ENCODE measurements at places on chromosomes 3 and 15.

DNA sequence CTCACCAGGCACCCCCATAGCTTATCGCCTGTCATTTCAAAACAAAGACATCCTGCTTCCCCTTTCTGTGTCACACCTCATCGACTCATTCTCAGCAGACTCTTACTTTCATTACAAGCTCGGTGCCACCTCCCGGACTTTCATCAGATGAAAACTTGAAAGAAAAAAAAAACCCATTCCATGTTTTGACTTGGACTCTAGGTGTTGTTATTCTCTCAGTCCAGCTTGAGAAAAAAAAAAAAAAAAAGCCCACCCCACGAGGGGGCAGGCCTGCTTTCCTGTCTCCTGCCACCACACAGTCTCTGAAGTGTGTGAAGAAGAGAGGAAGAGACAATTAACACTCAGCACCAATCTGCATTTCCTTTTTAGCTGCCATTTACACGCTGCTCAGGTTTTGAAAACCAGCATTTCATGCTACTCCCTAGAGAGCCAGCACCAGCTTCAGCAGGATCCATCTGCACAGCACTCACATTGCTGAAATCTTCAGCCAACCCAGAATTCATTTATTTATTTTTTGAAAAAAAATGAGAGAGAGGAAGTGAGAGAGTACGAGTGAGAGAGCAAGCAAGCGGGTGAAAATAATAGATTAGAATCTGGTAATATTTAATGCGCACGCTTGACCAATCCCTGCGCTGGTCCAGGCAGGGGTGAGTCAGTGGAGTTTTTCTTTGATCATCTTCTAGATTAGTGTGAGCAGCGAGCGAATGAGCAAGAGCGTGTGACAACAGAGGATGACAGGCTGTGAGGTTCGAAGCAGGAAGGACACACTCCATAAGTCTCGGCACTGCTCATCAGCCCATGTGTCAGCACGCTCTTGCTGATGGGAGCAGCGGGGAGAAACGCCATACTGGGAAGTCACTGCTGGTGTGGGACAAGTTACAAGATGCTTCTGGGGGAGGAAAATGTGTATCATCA lies 23.5 kb downstream of the ZNF80 start:
- no peak for DNase-seq

- no peak for DNase-seq
Measured at GRCh38 chr15:87577336-87577735, 679.2 kb downstream of the NTRK3 start.

- DNase-seq = no peak
Measured at GRCh38 chr3:42351207-42351606, 59.2 kb downstream of the LYZL4 start.

- peak; percentile 34 for DNase-seq
Measured at GRCh38 chr15:68821190-68821840, 620 bp upstream of the ANP32A start.

- DNase-seq = no peak
Measured at GRCh38 chr3:134314588-134315285, 59.5 kb downstream of the AMOTL2 start.

GRCh38 chr3:39183211-39184080 lies 8.9 kb downstream of the XIRP1 start:
- DNase-seq = no peak

DNA sequence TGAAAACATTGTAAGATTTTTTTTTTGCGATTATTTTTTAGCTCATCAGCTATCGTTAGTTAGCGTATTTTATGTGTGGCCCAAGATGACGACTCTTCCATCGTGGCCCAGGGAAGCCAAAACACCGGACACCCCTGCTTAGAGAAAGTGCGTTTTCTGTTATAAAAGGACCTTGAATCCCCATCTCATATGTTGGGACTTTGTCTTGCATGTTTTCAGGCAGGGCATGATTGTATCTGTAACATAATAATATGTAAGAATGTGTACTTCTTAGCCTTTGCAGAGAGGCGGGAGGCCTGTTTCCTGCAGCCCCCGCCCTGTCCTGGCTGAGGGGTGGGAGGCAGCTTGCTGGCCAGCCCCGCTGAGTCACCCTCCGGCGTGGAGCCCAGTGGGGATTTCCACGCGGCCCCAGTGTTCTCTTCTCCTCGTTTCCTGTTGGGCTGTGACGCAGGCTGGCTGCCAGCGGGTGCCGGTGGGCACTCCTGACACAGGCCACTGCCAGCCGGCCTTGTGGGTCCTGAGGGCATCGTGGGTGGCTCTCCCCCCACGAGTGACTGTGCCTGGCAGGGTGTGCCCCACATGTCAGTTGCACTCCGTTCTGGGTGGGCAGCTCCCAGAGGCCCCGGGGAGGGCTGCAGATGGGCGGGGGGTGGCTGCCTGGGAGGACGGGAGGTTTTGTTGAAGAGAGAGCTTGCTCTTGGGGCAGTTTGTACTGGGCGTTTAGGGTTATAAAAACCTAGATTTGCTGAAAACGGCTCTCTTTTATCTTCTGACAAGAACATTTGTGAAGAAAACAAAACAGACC lies 55.6 kb downstream of the SMAD3 start:
- no peak for DNase-seq

- no peak for DNase-seq
Measured at GRCh38 chr3:58577269-58577821, at the start of gene FAM107A. TSS of gene FAM107A (minus strand) at chr3:58577391. CDS start at chr3:58569860, 7,531 bp downstream.

- no peak for DNase-seq
Measured at GRCh38 chr3:37957539-37957936, 33.0 kb upstream of the VILL start.

GRCh38 chr3:196355668-196356067 lies 17.5 kb upstream of the TM4SF19 start:
- no peak for DNase-seq

DNA sequence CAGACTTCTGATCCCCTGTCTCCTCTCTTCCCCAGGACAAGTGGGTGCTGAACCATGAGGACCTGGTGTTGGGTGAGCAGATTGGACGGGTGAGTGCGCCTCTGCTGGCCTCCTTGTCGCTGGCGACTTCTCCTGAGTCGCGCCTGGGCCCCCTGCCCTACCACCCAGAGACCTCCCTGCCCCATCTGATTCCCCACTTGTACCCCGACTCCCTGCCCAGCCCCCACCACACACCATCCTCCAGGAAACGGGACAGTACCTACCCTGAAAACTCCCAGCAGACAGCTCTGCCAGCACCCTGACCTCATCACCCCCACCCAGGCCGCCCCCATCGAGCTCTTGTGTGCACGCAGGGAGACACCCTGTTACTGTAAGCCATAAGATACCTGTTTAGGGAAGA lies 7.7 kb downstream of the FES start:
- DNase-seq = no peak

- no peak for DNase-seq
Measured at GRCh38 chr3:1442271-1442670, 349.4 kb downstream of the CNTN6 start.

DNA sequence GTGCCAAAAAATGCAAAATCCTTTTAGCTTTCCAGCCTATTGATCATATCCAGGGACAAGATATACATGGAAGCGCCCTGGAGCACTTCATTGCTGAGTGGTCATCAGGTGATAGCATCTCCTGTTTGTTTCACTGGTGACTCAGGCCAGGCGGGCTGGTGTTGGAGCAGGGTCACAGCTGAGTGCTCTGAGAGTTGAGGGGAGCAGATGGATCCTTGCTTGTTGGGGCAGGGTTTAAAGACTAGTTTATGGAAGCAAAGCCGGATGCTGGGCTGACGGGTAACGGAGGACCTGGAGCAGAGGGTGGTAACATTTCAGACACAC lies 405.0 kb upstream of the TPM1 start:
- no peak for DNase-seq

GRCh38 chr3:170602556-170602955 lies 16.7 kb upstream of the SLC7A14 start:
- no peak for DNase-seq

DNA sequence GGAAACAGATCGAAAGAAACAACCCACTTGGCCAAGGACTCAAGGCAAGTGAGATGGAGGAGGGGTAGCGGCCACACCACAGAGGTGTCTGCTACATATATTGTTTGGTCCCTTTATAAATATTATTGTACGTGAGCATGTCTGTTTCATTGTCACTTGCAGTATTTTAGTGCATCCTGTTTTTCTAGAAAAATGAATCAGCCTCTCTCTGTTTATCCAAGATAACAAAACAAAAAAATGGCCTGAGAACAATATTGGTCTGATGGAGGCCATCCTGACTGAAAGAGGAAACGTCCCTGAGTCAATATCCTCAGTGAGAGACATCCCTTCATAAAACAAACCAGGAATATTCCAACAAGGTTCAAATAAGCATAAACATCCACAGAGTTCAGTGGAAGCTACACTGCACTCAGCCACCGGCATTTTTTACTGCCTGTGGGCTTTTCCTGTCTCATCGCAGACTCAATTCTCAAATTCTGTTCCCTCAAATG lies 42.0 kb downstream of the WWTR1 start:
- no peak for DNase-seq

DNA sequence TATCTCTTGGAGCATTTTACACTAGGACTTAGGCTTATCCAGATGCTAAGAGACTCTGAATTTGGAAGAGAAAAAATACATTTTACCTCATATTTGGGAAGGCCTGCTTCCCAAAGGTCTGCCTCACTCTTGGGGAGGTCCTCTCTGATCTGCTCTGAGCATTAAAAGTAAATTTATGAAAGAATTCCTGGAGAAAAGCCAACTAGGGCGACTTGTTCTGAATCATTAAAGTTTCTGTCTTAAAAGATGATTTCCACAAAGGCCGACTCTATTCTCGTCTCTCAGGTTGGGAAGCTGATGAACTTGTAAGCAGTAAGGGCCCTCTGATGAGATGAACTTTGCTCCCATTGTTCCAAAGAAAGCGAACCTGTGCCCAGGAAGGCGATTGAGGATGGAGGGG lies 48.7 kb upstream of the HES1 start:
- DNase-seq = no peak

GRCh38 chr3:110419601-110420000 lies 652.0 kb upstream of the NECTIN3 start:
- DNase-seq = no peak

GRCh38 chr3:86547692-86548091 lies 443.3 kb downstream of the VGLL3 start:
- DNase-seq = no peak

DNA sequence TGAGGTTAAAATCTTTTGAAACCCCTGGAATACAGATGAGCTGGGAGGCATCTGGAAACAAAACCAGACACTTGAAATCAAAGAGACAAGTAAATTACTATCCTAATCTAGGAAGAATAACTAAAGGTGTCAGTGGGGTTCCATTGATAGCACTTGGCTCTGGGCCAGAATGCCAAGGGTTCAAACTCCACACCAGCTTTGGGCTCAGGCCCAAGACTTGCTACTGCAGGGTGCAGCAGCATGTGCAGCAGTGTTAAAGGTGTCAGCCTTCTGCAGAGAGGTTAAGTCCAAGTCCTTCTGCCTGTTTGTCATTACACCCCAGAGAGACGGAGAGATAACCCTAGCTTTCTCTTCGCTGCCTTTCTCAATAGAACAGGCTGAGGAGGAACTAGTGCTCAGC lies 273.9 kb downstream of the TIGIT start:
- DNase-seq = no peak

DNA sequence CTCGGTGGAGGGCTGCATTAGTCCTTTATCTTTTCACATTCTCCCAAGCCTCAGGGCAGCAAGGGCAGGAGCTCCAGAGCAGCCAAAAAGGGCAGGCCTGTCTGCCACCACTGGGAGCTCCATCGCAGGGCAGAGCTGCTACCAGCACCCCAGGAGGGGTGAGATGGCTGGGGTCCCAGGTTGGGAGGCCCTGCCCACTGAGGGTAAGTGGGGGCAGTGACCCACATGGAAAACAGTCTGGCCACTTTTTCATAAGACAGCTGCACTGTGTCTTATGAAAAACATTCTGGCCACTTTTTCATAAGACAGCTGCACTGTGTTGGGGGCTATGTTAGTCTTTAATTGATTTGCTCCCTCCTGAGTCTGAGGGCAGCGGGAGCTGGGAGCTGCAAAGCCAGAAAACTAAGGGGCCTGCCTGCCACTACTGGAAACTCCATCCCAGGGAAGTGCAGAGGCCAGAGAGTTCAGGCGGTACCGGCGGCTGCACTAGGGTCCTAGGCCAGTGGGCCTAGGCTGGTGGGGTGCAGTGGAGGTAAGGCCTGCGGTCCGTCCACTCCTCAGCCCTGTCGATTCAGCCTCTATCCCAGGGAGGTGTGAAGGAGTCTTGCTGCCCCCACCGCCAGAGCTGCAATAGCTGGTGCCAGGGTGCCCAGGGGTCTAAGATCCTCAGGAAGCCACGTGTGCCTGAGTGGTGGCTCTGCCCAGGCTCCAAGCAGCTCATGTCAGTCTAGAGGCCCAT lies 45.4 kb downstream of the TMCO5A start:
- no peak for DNase-seq

GRCh38 chr3:167712445-167712844 lies 22.2 kb downstream of the PDCD10 start:
- DNase-seq = no peak

DNA sequence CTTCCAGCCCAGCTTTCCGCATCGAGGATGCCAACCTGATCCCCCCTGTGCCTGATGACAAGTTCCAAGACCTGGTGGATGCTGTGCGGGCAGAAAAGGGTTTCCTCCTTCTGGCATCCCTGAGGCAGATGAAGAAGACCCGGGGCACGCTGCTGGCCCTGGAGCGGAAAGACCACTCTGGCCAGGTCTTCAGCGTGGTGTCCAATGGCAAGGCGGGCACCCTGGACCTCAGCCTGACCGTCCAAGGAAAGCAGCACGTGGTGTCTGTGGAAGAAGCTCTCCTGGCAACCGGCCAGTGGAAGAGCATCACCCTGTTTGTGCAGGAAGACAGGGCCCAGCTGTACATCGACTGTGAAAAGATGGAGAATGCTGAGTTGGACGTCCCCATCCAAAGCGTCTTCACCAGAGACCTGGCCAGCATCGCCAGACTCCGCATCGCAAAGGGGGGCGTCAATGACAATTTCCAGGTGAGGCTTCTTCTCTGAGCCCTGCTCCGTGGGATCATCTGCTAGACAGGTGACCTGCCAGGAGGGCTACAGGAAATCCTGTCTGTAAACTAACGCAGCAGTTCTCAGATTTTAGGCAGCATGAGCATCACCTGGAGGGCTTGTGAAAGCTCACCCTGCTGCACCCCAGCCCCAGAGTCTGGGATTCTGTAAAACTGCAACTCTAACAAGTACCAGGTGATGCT lies 1.6 kb downstream of the THBS1 start:
- no peak for DNase-seq

DNA sequence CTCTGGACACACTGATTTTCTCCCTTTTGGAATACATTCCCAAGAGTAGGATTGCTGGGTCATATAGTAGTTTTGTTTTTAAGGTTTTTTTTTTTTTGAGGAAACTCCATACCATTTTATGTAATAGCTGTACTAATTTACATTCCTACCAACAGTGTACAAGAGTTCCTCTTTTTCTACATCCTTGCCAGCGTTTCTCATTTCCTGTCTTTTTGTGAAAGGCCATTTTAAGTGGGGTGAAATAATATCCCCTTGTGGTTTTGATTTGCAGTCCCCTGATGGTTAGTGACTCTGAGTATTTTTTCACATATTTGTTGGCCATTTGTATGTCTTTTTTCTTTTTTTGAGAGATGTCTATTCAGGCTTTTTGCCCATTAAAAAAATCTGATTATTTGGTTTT lies 1205.5 kb downstream of the ROBO1 start:
- DNase-seq = no peak

DNA sequence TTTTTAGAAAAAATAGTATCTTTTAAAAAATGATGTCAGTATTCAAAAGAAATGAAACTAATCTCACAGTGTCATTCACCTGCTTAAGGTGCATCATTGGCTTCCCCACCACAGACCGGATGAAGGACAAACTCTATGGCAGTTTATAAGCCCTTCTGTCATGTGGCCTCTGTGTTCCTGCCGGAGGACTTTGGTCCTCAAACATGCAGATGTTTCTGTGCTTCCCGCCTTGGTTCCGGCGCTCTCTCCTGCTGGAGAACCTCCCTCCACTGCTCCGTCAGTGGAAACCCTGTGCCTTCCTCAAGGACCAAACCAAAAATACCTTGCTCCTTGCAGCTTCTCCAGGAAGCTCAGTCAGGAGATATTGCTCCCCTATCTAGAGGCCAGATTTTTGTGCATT lies 326.3 kb downstream of the UACA start:
- no peak for DNase-seq
